Effector memory CD4-positive, alpha-beta T cell (primary cell): ENCODE measurements at places on chromosomes 5 and 9.

DNA sequence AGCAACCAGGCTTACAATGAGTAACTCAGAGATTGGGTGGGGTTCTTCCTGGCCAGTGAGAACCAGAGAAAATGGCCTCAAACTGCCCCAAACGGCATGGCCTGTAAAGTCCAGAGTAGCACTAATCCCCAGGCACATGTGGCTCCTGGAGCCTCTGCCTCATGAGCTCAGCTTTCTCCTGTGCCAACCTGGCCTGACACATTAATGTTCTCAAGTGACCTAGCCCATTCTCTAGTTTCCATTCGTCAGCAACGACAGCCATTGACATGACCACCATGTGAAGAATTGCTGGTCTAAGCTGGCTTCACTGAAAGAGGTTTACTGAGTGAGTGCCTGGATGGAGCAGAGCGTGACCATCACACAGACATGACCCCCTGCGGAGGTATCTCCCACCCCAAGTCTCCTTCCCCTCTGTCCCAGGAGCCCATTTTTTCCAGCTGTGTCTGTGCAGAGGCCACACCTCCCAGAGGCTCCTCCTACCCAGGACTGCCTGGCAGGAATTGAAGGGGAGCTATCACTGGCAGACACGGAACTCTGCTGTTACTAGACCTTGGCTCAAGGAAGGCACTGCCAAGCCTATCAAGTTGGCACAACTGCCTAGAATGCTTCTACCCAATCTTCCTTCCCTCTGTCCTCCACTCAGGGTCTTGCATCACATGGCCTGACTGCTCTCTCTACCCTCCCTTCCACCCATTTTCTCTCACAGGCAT is 59.0 kb upstream of the BOD1 start:
- no peak for DNase-seq

DNA sequence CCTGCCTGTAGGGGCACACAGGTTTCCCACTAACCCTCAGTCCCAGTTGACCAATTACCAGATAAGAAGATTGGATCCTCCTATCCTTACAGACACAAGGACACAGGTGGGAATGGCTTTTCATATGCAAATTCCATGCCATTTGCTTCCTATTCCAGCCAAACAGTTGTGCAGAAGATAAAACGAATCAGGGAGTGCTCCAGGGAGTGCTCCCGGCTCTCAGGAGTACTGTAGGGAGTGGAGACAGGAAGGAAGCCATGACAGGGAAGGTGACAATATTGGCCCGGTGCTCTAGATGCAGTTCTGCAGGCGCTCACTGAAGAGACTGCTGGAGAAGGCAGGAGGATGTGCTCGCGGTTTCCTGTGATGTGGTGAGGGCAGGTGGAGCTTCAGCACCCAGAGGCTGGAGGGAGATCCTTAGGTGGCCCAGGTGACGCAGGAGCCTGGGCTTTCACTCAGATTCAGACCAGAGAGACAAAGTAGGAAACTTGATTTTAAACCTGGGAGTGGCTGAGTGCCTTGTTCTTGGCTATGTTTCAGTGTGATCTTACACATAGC is 260.0 kb downstream of the AUH start:
- DNase-seq = peak; percentile 77

GRCh38 chr5:149406203-149406978 is 27.3 kb upstream of the IL17B start:
- no peak for DNase-seq

DNA sequence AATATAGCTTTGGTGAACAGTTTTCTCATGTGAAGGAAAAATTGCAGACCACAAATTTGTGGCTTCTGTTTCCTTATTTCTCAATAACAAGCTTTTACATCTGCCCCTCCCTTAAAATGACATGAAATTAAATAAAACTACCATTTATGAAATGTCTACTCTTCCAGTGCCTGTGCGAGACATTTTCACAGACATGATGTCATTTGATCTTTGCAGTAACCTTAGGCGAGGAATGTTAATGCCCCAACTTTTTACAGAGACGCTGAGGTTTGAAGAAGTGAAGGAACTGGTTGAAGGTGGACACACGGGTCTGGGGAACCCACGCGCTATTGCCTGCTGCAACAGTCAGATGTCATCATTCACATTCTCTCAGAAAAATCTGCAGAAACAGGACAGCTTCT is 61.5 kb downstream of the OSTF1 start:
- DNase-seq = no peak
